ENCODE measurements at places on chromosomes 13 and 19.
A peak's percentile ranks its signal among the peaks of the same experiment; 100 is the strongest.

GRCh38 chr13:98961503-98962105, 16.3 kb downstream of the DOCK9 start:
- DNase-seq, result no peak

DNA sequence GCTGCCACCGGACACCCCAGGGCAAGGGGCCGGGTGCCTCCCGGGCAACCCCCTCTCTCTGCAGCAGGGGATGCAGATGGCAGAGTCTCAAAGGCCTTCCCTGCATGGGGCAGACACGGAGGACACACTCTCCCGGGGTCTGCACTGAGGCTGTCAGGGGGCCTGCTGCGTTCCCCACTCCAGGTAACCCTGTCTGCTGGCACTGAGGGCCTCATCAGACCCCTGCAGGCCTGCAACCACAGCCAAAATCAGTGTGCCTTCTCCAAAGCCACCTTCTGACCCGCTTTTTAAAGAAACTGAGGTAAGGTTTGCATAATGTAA, 93.9 kb downstream of the GNG7 start:
- no peak for DNase-seq

DNA sequence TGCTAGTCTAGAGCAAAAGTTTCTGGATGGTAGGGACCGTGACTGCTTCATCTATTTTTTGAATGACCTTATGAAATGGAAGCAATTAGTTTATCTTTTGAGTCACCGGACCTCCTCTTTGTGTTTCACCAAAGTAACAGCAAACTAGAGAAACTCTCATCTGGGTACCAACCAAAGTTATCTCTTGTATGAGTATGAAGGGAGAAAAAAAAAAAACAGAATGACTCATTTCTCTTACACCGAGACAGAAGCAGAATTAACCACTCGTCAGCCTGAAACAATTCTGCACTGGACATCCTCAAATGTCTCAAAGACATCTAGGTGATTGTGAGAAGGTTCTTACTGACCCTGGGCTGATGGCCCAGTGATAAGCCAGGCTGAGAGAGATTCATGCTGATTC, 18.3 kb downstream of the ZNF100 start:
- no peak for DNase-seq

- DNase-seq, result no peak
Observed at GRCh38 chr19:16969135-16969534, 57.5 kb downstream of the CPAMD8 start.

- no peak for DNase-seq
Observed at GRCh38 chr13:108957369-108958012, 328.1 kb downstream of the MYO16 start.

GRCh38 chr19:29658221-29658991, 6.9 kb upstream of the PLEKHF1 start:
- DNase-seq, result no peak

GRCh38 chr13:54034047-54034446, 1005.4 kb downstream of the OLFM4 start:
- DNase-seq, result no peak

- no peak for DNase-seq
Observed at GRCh38 chr19:7850945-7851622, 21.1 kb downstream of the EVI5L start.

DNA sequence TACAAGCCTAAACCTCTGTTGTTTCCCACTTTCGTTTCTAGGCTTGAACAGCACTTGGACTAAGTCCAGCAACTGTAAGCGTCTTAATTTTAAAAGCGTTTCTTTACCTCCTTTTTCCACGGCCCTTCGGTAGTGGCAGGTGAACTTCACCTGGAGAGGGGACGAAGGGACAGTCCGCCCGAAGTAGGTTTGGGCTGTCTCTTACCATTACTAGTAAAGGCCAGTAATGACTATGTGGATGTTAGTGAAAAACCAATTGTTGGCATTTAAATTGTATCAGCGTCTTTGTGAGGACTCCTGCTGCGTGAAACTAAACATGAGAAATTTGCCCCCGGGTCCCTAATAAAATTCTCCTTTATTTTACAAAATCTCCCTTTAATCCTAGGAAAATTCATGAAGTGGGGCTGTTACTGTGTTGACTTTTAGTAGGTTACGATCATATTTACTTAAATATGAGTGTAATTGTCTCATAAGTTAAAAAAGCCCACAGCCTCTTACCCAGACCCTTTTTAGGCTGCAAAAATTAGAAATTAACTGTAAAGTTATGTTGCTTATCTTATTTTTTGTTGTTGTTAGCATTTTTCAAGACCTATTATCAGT, 983 bp downstream of the ITM2B start:
- DNase-seq, result no peak

- DNase-seq, result no peak
Observed at GRCh38 chr19:18282021-18282787, 782 bp upstream of the JUND start.

DNA sequence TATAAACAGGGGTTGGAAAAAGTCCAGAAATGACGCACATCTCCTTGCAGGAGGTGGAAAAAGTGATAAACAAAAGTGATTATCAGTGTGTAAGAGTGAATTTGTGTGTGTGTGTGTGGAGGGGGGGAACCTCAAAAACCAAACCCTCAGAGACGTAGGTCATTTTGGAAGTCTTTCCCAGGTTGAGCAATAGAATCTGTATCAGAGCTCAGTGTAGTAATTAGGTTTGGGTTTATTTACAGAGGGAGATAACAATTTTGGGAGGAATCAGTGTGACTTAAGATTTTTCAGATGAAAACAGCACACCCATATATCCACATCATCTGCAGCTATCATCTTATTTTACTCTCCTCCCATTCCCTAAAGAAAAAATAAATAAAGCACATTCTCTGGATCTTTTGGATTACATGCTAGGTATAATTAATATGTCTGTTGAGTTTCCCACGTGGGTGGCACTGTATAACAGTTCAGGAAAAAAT, 406.4 kb downstream of the FGF9 start:
- DNase-seq, result no peak

DNA sequence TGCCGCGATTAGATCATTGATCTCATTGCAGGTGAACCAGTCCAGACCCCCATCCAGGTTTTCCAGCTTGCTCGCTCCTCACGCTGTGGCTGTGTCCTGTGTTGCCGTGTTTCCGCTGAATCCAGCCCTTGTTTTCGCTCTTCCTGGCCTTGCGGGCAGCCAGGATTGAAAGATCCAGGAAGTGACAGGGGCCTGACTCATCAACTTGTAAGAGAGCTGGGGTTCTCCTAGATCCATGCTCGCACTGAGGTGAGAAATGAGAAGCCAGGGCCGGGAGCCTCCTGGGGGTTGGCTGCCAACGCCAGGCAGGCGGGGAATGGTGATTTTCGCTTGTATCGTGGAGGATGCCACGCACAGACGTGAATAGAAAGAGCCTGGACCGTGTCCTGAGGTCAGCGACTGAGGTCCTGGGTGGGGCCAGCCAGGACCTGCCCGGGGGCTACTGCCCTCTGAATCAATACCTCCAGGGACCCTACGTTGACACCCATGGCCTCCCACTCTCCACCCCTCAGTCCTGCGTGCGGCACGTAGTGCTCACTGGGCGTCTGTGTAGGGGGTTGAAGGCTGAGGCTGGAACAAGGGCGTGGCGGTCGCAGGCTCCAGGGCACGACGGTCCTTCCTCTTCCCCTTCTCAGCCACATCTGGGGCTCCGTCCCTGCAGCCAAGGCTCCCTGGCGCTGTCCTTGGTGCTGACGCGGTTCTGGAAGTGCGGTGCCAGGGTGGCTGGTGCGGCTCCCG, 7.3 kb upstream of the PTPRH start:
- DNase-seq, result peak; percentile 14

- no peak for DNase-seq
Observed at GRCh38 chr19:6849876-6850275, 37.5 kb upstream of the ADGRE1 start.

- DNase-seq, result no peak
Observed at GRCh38 chr19:964761-965694, 19.1 kb upstream of the WDR18 start.

DNA sequence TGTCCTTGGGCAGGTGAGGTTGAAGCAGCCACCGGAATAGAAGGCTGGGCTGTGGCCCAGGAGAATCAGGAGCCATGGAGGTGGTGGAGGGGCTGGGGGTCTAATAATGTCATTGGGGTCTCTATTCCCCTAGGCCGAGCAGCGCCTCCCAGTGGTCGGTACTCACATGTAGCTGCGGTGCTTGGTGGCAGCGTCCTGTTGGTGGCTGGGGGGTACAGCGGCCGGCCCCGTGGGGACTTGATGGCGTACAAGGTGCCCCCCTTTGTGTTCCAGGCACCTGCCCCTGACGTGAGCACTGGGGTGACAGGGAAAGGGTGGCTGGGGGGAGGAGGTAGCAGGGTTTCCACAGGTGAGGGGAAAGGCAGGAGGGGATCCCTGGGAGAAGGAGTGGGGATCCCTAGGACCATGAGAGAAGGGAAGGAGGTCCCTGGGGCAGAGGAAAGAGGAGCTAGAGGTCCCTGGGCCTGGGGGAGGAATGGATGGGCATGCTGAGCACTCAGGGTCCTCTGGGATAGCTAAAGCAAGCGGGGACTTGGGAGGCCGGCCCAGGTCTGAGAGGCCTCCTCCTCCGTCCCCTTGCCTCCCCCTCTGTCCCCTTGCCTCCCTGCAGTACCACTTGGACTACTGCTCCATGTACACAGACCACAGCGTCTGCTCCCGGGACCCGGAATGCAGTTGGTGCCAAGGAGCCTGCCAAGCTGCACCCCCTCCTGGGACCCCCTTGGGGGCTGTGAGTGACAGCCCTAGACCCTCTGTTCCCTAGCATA, 18.1 kb downstream of the MEGF8 start:
- no peak for DNase-seq

DNA sequence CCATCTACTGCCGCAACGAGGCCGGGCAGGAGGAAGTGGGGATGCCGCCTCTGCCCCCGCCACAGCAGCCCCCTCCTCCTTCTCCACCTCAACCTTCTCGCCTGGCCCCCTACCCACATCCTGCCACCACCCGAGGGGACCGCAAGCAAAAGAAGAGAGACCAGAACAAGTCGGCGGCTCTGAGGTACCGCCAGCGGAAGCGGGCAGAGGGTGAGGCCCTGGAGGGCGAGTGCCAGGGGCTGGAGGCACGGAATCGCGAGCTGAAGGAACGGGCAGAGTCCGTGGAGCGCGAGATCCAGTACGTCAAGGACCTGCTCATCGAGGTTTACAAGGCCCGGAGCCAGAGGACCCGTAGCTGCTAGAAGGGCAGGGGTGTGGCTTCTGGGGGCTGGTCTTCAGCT, 3.4 kb upstream of the NUP62 start:
- DNase-seq, result no peak

- no peak for DNase-seq
Observed at GRCh38 chr19:54390942-54391577, 24.2 kb upstream of the TTYH1 start.

GRCh38 chr13:100630555-100630954, 42.0 kb upstream of the GGACT start:
- DNase-seq, result no peak

- DNase-seq, result no peak
Observed at GRCh38 chr13:43831088-43831487, 44.3 kb upstream of the ENOX1 start.

DNA sequence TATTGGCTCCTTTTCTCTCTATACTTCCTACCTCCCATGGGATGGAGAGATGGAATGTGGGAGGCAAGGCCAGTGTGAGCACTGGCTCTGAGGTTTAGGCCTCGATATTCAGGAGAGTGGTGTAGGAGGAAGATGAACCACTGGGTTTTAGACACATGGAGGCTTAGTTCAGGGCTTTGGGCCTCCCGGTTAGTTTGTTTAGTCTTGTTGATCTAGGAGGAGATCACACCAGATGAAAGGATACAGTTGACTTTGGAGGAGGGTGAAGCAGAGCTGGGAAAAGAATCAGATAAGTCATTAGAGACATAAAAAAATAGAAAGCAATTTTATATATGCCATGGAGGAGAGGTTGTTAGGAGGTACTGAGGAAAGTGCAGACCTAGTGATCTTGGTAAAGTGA, 30.9 kb downstream of the RNASEH2B start:
- no peak for DNase-seq
